ENCODE measurements at places on chromosomes 4 and X. TPM values are rescaled to one million over a fixed set of nuclear protein-coding genes. Genes with fewer than 3 reads are reported as not detected.

Gene ITM2A
- total RNA-seq: 0.33 TPM

Gene ZNF630
- total RNA-seq: 0.33 TPM

Gene KLHL4
- total RNA-seq: 20.7 TPM

Gene RAB39B
- total RNA-seq: 0.13 TPM

Gene TAB3
- total RNA-seq: 6.7 TPM

Gene SMIM43
- not detected for total RNA-seq

Gene IL21
- total RNA-seq: not detected

Gene PAGE4
- total RNA-seq: not detected

Gene RRH
- not detected for total RNA-seq

Gene ATP10D
- 11.4 TPM for total RNA-seq

Gene ERCC6L
- total RNA-seq: 0.25 TPM

Gene NLGN3
- total RNA-seq: 0.89 TPM

Gene LRIT3
- total RNA-seq: under 0.01 TPM

Gene RAI2
- total RNA-seq: under 0.01 TPM

Gene RS1
- total RNA-seq: not detected

Gene POLR2B
- total RNA-seq: 42.8 TPM

Gene AR
- total RNA-seq: 0.25 TPM

Gene HTRA3
- total RNA-seq: 3.8 TPM

Gene SATL1
- total RNA-seq: not detected

Gene ERVMER34-1
- total RNA-seq: 1.8 TPM

Gene AMBN
- not detected for total RNA-seq

Gene OTC
- total RNA-seq: not detected

Gene ABCB7
- total RNA-seq: 21.3 TPM

Gene NIPAL1
- 2.4 TPM for total RNA-seq

Gene SLC49A3
- total RNA-seq: 13.1 TPM

Gene PDGFC
- 72.2 TPM for total RNA-seq

Gene POF1B
- total RNA-seq: not detected

Gene BBS12
- total RNA-seq: 1.1 TPM

Gene CHRNA9
- under 0.01 TPM for total RNA-seq

Gene SAGE1
- total RNA-seq: not detected

Gene HSFX2
- not detected for total RNA-seq

Gene MAP9
- 3.9 TPM for total RNA-seq

Gene TIMM8A
- 8.1 TPM for total RNA-seq

Gene ARHGAP24
- 3.1 TPM for total RNA-seq

Gene MAGEA2
- total RNA-seq: not detected

Gene MAGEB2
- not detected for total RNA-seq

Gene ATP8A1
- total RNA-seq: 1.1 TPM

Gene GABRE
- total RNA-seq: 3.2 TPM

Gene SLC6A14
- total RNA-seq: not detected

Gene KIF4A
- total RNA-seq: 23.8 TPM

Gene DDX60
- 9.5 TPM for total RNA-seq

Gene FAM241A
- total RNA-seq: 0.81 TPM

Gene MID1
- 13.9 TPM for total RNA-seq

Gene NR3C2
- total RNA-seq: 2.4 TPM

Gene HERC6
- 8.5 TPM for total RNA-seq

Gene RASL11B
- total RNA-seq: 0.76 TPM

Gene SRPK3
- total RNA-seq: not detected

Gene H2BW2
- total RNA-seq: not detected

Gene PF4V1
- total RNA-seq: not detected

Gene HMX1
- total RNA-seq: not detected

Gene PSAPL1
- total RNA-seq: not detected

Gene GPRASP2
- total RNA-seq: 5.4 TPM

Gene NRK
- 17.1 TPM for total RNA-seq

Gene BEND4
- total RNA-seq: under 0.01 TPM

Gene GLOD5
- not detected for total RNA-seq

Data from mesangial cell (primary cell).